ENCODE measurements at places on chromosomes 2 and 18. TPM values are rescaled to one million over a fixed set of nuclear protein-coding genes. Genes with fewer than 3 reads are reported as not detected.

DNA sequence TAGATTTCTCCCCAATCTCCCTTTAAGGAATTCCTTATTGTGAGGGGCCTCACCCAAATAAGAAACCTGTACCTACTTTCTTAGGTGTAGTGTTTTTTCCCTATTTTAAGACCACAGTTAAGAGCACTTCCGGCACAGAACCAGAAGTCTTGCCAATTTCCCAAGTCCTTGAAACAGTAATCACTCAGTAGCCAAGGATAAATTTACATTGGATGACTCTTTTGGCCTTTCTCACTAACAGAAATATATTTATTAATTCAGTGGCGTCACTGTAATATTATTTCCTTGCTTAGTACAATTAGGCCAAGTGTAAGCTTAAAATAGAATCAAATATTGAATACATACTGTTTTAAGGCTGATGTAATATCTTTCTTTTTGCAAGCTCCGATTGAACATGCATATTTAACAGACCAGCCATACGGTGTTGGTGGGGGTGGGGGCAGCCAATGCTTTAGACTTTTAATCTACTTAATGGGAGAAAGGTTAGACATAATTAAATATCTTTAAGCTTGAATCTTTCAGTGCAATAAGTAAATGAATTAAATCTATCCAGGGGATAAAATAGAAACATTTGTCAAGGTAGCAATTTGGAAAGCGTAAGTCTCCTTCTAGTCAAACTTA is 50.8 kb upstream of the ITGA6 start:
- no peak for DNase-seq

CYP20A1 gene
- 24.9 TPM for total RNA-seq

PCARE gene
- total RNA-seq: not detected

DNA sequence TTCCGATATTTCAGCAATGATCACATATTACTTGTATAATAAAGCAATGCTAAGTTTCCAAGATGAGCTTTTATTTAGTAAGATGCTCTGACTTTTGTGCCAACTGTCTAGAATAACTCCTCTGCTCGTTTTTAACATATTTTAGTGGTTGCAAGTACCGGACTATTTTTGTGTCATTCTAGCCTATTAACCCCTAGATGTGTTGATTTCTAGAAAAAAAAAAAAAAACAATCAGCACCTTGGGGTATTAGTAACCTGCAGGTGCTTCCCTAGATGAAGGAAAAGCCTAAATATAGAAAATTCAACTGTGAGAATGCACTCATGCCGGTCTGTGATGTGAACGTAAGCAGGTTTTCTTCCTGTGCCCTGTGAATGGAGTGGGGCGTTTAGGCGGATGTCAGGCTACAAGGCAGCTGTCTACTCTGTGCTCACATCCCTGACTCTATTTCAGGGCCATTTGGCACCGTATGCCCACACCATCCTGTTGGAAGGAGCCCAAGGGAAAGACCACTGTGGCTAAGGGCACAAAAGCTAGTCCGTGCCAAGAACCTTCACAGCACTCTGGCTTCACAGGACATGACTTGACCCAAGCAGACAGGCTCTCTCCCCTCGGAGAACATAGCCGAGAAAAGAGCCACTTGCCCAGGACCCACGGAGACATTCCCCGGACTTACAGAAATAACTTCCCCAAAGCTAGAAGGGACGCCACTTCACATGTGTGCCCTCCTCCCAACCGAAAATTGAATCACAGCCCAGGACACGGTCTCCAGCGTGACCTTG is 60.9 kb upstream of the AGAP1 start:
- DNase-seq: no peak

CCDC148 gene
- total RNA-seq: 1.0 TPM

- no peak for DNase-seq
Observed at GRCh38 chr2:162826921-162827320, 11.6 kb downstream of the KCNH7 start.

- DNase-seq: no peak
Observed at GRCh38 chr2:202479090-202479489, 103.0 kb downstream of the BMPR2 start.

REEP1 gene
- 0.48 TPM for total RNA-seq

- DNase-seq: no peak
Observed at GRCh38 chr2:178457390-178457886, 6.3 kb downstream of the PJVK start.

DNA sequence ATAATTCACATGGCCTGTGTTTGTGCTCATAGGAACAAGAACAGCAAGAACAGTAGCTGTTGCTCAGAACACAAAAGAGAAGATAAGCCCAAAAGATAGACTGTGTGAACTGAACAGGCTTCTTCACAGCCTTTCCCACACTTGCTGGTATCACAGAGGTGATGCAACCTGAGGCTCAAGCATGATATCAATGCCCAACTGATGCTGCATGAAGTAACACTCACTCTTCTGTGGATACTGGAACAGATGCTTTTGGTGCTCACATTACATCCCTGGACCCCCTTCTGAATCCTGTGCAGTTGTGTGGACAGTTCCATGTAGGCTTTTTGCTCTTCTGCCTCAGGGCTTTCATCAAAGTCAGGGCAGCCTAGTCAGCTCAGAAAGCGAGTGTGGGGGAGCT is 88.4 kb upstream of the RND3 start:
- no peak for DNase-seq

- no peak for DNase-seq
Observed at GRCh38 chr2:224211181-224211480, 172.0 kb upstream of the SERPINE2 start.

DNA sequence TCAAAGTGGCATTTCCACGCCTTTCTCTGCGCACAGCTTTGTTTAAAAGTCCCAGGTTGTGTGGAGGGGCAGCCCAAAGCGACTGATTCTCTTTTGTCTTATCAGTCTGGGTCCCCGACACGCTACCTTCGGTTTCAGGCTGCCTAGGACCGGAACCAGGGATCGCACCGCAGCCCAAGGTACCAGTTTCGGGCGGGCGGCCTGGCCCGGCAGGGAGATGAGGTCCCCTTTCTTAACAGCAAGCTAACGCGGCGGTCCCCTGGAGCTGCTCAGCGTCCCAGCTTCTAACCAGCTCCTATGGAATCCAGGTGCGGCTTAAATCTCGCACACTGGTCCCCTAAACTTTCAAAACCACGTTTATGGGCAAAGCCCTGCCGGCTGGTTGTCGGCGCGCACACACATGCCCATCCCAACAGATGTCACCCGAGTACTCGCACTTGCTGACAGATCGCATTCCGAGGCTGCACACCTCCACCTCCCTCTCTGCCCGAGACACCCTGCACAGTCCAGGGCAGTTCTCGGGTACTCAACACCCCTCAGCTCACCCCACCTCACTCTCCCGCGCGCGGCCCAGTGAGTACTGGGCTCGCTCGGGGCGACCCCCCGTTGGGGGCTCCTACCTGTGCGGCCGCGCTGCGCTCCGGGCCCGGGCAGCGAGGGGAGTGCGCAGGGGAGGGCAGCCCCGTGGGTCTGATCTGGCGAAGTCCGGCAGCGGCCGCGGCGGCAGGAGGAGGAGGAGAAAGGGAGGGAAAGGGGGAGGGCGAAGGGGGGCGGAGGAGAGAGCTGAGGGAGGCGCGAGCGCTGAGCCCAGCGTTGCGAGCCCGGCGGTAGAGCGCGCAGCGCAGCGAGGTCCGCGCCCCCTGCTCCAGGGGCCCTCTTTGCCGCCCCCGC is at the start of gene EFEMP1:
Gene EFEMP1 (minus strand): TSS at position 692 of the 891 bp plus-strand sequence. CDS start 1,342 bp downstream, outside the sequence.
- no peak for DNase-seq

GRCh38 chr2:45649462-45649857 is 2.0 kb upstream of the PRKCE start:
- DNase-seq: no peak

- DNase-seq: no peak
Observed at GRCh38 chr2:134599236-134599635, 119.6 kb downstream of the TMEM163 start.

Data from kidney epithelial cell (primary cell).